ENCODE measurements at places on chromosomes 2 and 18. TPM values are rescaled to one million over a fixed set of nuclear protein-coding genes. Genes with fewer than 3 reads are reported as not detected.

CRYGD gene
- polyA plus RNA-seq, result not detected

POTEI gene
- polyA plus RNA-seq, result not detected

LIMS3 gene
- 0.78 TPM for polyA plus RNA-seq

GCKR gene
- 3.0 TPM for polyA plus RNA-seq

RBKS gene
- polyA plus RNA-seq, result 2.8 TPM

ASXL3 gene
- polyA plus RNA-seq, result 0.11 TPM

TMEM247 gene
- not detected for polyA plus RNA-seq

SLC11A1 gene
- polyA plus RNA-seq, result 5.6 TPM

IGFBP5 gene
- 36.1 TPM for polyA plus RNA-seq

PCARE gene
- polyA plus RNA-seq, result 0.01 TPM

SNTG2 gene
- 2.7 TPM for polyA plus RNA-seq

CBLN2 gene
- polyA plus RNA-seq, result 0.04 TPM

IL1B gene
- 17.8 TPM for polyA plus RNA-seq

ATOH8 gene
- 29.5 TPM for polyA plus RNA-seq

ANKRD30B gene
- 0.45 TPM for polyA plus RNA-seq

GPR155 gene
- 3.1 TPM for polyA plus RNA-seq

MDH1B gene
- polyA plus RNA-seq, result 0.30 TPM

CDK5R2 gene
- polyA plus RNA-seq, result 0.58 TPM

ALPI gene
- 0.03 TPM for polyA plus RNA-seq

CCDC195 gene
- not detected for polyA plus RNA-seq

IRS1 gene
- 3.7 TPM for polyA plus RNA-seq

CABLES1 gene
- 5.8 TPM for polyA plus RNA-seq

ELOA2 gene
- polyA plus RNA-seq, result not detected

ADAM23 gene
- 1.2 TPM for polyA plus RNA-seq

UGT1A10 gene
- not detected for polyA plus RNA-seq

SATB2 gene
- 0.68 TPM for polyA plus RNA-seq

SOX11 gene
- not detected for polyA plus RNA-seq

PPP1R1C gene
- 0.28 TPM for polyA plus RNA-seq

TRIM54 gene
- 0.03 TPM for polyA plus RNA-seq

RTTN gene
- polyA plus RNA-seq, result 2.6 TPM

HOXD11 gene
- polyA plus RNA-seq, result not detected

TGFA gene
- 1.8 TPM for polyA plus RNA-seq

UNC80 gene
- polyA plus RNA-seq, result 0.41 TPM

BCL11A gene
- polyA plus RNA-seq, result 0.30 TPM

GNAL gene
- polyA plus RNA-seq, result 2.7 TPM

GTF3C2 gene
- polyA plus RNA-seq, result 23.9 TPM

FOXI3 gene
- polyA plus RNA-seq, result not detected

ANKRD62 gene
- polyA plus RNA-seq, result 0.03 TPM

FEV gene
- polyA plus RNA-seq, result not detected

SF3B6 gene
- polyA plus RNA-seq, result 137 TPM

KCNF1 gene
- polyA plus RNA-seq, result 0.93 TPM

PSTPIP2 gene
- 2.9 TPM for polyA plus RNA-seq

SLC9A2 gene
- not detected for polyA plus RNA-seq

PHOSPHO2 gene
- 5.0 TPM for polyA plus RNA-seq

PSME4 gene
- 16.6 TPM for polyA plus RNA-seq

SPEG gene
- polyA plus RNA-seq, result 22.5 TPM

RAB27B gene
- polyA plus RNA-seq, result 1.0 TPM

SERPINB11 gene
- polyA plus RNA-seq, result not detected

DSG3 gene
- polyA plus RNA-seq, result 0.37 TPM

TUBA3E gene
- polyA plus RNA-seq, result not detected

OR6B2 gene
- polyA plus RNA-seq, result not detected

ORC4 gene
- polyA plus RNA-seq, result 8.3 TPM

TRIP12 gene
- polyA plus RNA-seq, result 17.8 TPM

All from adipose tissue (tissue), 3 donors.